Activated T-cell treated with anti-CD3 and anti-CD28 coated beads for 48 hours (primary cell): ENCODE measurements at places on chromosomes 5 and 9.

DNA sequence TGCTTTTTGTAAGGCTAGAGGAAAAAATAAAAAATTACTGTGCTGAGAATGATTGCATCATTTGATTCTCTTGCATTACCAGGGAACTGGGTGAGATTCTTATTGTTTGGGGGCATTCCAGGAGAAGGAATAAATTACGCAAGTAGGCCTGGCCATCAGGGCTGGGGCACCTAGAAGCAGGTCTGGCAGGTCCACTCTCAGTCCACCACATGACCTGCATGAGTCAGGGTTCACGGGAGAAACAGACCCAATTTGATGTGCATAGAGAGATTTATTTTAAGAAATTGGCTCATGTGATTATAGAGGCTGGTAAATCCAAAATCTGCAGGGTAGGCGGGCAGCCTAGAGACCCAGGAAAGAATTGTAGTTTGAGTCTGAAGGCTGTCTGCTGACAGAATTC is 59.6 kb downstream of the ZNF622 start:
- DNase-seq: no peak

- DNase-seq: no peak
Observed at GRCh38 chr5:546376-546908, 22.2 kb upstream of the SLC9A3 start.

DNA sequence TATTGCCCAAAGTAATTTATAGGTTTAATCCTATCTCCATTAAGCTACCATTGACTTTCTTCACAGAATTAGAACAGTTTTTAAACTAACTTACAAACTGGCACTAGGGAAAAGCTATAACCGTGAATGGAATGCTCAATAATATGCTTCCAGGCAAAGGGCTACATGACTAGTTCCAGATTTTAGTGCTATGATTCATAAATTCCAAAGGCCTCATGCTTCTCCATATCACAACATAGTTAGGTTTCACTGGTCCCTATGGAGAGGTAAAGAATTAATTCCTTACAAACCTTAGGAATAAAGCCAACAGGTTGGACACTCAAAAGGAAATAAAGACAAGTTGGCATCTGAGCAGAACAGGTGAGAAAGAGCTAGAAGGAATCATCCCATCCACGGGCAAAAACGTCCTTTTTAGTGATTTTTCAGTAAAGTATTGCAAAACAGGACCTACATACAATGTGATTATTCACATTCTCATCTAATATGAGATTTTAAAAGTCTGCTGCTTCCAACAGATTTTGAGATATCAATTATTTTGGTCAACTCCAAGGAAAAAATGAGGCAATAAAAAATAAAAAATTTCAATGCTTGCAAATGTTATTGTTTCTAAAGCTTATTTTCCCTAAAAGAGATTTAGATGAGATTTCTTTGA is 97.0 kb upstream of the TARS1 start:
- DNase-seq: no peak

GRCh38 chr5:56620903-56621677 is 194.3 kb upstream of the MAP3K1 start:
- no peak for DNase-seq

GRCh38 chr9:114177423-114178064 is 22.2 kb downstream of the COL27A1 start:
- DNase-seq: no peak

GRCh38 chr9:99140685-99141314 is 35.9 kb downstream of the TGFBR1 start:
- DNase-seq: no peak

DNA sequence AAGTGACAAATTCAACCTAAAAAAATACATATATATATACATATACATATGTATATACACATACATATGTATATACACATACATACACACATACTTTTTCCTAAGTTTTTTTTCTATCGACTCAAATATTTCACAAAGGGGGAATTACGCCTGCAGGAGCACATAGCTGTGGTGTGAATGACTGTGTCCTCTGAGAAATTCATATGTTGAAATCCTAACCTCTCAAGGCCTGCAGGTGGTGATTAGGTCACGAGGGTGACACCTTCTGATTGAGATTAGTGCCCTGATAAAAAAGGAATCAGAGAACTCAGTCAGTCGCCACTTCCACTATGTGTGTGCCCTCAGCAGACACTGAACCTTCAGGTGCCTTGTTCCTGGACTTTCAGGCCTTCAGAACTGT is 248.7 kb downstream of the SEMA5A start:
- no peak for DNase-seq
